ENCODE measurements at places on chromosomes 7 and 10. TPM values are rescaled to one million over a fixed set of nuclear protein-coding genes. Genes with fewer than 3 reads are reported as not detected.

The MRC1 gene
- not detected for polyA plus RNA-seq

GRCh38 chr10:33579996-33580395 is 245.5 kb upstream of the NRP1 start:
- no peak overlapping the region for H3K27ac ChIP-seq
- H3K36me3 ChIP-seq: no peaks in the 10 kb centered on the region
- no peak for DNase-seq
- H3K4me1 ChIP-seq: no peaks in the 10 kb centered on the region

The DPP6 gene
- polyA plus RNA-seq: 0.10 TPM

The SORCS1 gene
- polyA plus RNA-seq: 2.4 TPM

DNA sequence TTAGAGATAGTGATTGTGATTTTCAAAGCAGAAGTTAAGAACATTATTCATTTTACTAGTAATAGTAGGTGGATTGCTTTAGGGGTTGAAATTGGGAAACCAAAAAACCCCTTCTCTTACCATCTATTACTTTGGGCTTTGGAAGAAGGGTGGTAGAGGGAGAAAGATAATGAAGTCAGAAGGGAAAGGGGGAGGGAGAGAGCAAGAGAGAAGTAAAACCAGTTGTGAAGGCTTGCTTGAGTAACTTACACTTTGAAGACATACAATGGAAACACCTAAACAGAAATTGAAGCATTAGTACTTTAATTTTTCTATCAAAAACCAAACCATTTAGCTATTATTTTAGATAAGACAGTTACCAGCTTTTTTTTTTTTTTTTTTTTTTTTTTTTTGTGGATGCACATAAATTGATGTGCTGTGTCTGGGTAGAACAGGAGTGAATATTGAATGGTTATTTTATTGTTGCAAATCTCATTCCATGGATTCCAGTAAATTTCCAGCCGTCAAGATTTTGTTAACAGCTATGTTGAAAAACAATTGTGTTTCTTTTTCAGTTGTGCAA is 5.5 kb downstream of the PRKAR2B start:
- no peaks in the 10 kb centered on the region for H3K27me3 ChIP-seq
- H3K4me3 ChIP-seq: no peak overlapping the region
- no peaks in the 10 kb centered on the region for H3K36me3 ChIP-seq
- H3K27ac ChIP-seq: peak overlapping the region; percentile 35
- H3K4me1 ChIP-seq: peaks cover 35% of the 10 kb centered on the region

The PDE6C gene
- polyA plus RNA-seq: not detected

DNA sequence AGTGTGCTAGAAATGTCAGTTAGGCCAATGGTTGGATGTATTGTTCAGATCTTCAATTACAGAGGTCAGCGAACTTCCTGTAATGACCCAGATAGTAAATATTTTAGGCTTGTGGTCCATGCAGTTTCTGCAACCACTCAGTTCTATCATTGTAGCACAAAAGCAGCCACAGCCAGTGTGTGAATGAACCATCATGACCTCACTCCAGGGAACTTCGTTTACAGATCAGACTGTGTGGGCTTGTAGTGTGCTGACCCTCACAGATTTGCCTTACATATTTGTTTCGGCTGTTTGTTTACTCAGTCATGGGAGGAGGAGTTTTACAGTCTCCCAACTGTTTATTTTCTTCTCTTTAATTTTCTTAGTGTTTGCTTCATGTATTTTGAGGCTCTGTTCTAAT is 55.4 kb downstream of the LANCL2 start:
- H3K27me3 ChIP-seq: no peaks in the 10 kb centered on the region
- no peak for DNase-seq
- H3K4me3 ChIP-seq: no peak overlapping the region
- peaks cover 21% of the 10 kb centered on the region for H3K36me3 ChIP-seq
- no peak overlapping the region for H3K27ac ChIP-seq

The SFRP4 gene
- not detected for polyA plus RNA-seq

DNA sequence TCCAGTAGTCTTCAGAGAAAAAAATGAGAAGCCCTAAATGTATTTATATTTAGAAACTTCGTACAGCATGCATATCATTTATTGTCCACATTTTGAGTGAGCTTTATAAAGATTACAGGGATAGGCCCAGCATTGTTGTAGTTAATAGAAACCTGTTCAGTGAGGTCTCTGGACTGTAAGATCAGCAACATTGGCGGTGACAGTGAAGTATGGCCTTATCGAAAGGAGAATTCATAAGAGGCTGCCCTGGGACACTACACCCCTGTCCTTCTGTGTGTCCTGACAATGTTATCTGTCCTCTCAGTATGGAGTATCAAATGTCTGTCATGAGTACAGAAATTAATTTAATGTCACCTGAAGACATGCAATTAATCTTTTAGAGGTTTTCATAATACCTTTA is 57.2 kb downstream of the SHH start:
- no peaks in the 10 kb centered on the region for H3K27me3 ChIP-seq
- H3K27ac ChIP-seq: no peak overlapping the region
- peaks cover 60% of the 10 kb centered on the region for H3K36me3 ChIP-seq
- H3K4me1 ChIP-seq: no peaks in the 10 kb centered on the region
- H3K4me3 ChIP-seq: no peak overlapping the region

GRCh38 chr7:25802473-25802872 is 349.5 kb upstream of the NFE2L3 start:
- no peaks in the 10 kb centered on the region for H3K36me3 ChIP-seq
- peaks cover 3% of the 10 kb centered on the region for H3K4me1 ChIP-seq
- H3K4me3 ChIP-seq: no peak overlapping the region
- H3K27ac ChIP-seq: no peak overlapping the region
- DNase-seq: no peak

The C10orf71 gene
- polyA plus RNA-seq: not detected

The TMEM213 gene
- polyA plus RNA-seq: not detected

GRCh38 chr10:98299341-98299740 is 31.3 kb upstream of the LOXL4 start:
- H3K36me3 ChIP-seq: no peaks in the 10 kb centered on the region
- H3K27me3 ChIP-seq: no peaks in the 10 kb centered on the region
- no peaks in the 10 kb centered on the region for H3K4me1 ChIP-seq
- no peak for DNase-seq
- H3K4me3 ChIP-seq: no peak overlapping the region
- H3K27ac ChIP-seq: no peak overlapping the region

- no peak overlapping the region for H3K4me3 ChIP-seq
- no peaks in the 10 kb centered on the region for H3K27me3 ChIP-seq
Measured at GRCh38 chr7:111743244-111743847, 181.1 kb upstream of the IMMP2L start.

GRCh38 chr10:14926061-14926470 is 27.8 kb downstream of the DCLRE1C start:
- H3K4me1 ChIP-seq: no peaks in the 10 kb centered on the region
- DNase-seq: no peak
- peaks cover 63% of the 10 kb centered on the region for H3K36me3 ChIP-seq
- no peak overlapping the region for H3K27ac ChIP-seq
- no peak overlapping the region for H3K4me3 ChIP-seq
- H3K27me3 ChIP-seq: no peaks in the 10 kb centered on the region

The SLC39A12 gene
- polyA plus RNA-seq: not detected

DNA sequence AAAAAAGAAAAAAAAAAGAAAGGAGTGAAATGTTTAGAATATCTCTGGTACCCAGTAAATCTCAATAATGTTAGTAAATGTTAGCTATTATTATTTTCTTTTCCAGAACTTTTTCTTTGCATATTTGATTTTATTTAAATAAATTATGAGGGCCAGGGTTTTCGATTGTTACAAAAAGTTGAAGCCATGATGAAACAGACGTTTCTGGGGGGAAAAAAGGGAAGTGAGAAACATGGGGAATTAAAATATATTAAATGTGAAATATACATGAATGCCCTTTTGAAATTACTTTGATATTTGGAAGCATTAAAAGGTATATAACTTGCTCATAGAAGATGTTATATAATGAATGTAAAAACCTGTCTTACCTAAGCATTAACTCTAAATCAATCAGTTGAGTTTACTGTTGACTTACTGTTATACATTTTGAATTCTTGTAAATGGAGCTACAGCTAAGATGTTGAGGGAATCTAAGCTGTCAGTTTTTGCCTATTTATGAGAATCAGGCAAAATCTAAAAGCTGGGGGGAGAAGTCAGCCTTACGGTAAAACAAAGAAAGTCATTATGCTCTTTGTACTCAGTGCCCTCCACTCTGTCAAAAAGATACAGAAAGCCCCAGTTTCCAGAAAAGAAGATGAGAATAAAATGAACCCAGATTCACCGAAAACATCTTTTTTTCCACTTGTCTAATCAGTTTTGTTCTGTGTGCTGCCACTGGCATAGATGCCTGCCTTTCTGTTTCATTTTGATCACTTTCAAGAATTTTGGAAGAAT is 30.0 kb upstream of the KDM7A start:
- H3K4me1 ChIP-seq: no peaks in the 10 kb centered on the region
- no peak overlapping the region for H3K4me3 ChIP-seq
- no peaks in the 10 kb centered on the region for H3K36me3 ChIP-seq
- DNase-seq: no peak

DNA sequence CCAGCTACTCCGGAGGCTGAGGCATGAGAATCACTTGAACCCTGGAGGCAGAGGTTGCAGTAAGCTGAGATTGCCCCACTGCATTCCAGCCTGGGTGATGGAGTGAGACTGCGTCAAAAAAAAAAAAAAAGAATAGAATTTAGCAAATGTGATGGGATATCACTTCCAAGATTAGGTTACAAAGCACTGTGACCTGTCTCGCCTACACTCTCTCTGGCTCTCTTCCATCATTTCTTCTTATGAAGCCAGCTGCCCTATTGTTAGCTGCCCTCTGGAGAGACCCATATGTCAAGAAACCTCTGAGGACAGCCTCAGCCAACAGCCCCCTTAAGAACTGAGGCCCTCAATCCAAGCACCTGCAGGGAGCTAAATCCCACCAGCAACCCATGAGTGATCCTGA is 28.2 kb downstream of the ARHGAP21 start:
- H3K27me3 ChIP-seq: no peaks in the 10 kb centered on the region
- no peak overlapping the region for H3K4me3 ChIP-seq
- H3K36me3 ChIP-seq: no peaks in the 10 kb centered on the region
- no peak overlapping the region for H3K27ac ChIP-seq

The FASTK gene
- polyA plus RNA-seq: 125 TPM

The MEST gene
- 36.7 TPM for polyA plus RNA-seq

DNA sequence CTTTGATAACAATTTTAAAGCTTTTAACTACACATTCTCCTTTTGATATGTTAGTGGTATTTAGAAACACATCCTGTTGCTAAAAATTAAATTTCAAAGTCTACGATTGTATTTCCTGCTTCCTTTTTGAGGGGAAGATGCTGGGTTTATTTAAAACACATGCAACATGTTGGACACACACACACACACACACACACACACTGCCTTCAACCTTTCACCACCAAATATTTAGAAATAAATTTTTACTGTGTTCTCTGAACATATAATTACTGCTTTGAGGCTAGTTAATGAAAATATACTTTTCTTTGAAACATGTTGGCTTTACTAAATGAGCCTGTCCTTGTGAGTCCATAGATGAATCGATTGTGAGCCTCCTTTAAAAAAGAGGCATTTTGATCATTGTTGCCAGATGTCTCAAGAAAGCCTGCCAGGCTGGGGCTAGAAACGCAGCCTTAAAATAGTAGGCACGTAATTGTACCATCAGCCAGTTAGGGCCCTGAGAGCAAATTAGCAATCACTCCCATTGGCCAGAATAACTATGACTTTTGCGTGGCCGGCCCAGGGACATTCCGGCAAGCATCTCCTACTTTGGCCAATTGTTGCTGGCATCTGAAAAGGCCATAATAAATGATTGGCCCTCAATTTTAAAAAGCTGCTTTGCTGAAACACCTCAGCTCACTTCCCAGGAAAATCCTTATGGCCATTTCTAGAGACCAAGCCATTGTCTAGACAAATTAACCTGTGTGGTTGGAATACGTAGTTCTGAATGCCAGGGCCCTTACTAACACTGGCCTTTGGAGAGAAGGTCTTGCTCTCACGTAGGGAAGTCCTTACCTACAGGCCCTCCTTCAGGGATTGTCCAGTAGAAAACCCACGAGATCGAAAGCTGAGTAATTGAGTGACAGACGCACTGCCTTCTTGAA is 9.9 kb upstream of the TEX36 start:
- no peaks in the 10 kb centered on the region for H3K36me3 ChIP-seq
- no peak overlapping the region for H3K27ac ChIP-seq
- no peaks in the 10 kb centered on the region for H3K27me3 ChIP-seq
- H3K4me1 ChIP-seq: peaks cover 5% of the 10 kb centered on the region
- no peak for DNase-seq

- no peak for DNase-seq
- H3K27me3 ChIP-seq: no peaks in the 10 kb centered on the region
- H3K4me3 ChIP-seq: no peak overlapping the region
- no peak overlapping the region for H3K27ac ChIP-seq
- no peaks in the 10 kb centered on the region for H3K4me1 ChIP-seq
Measured at GRCh38 chr7:11699666-11700065, 132.3 kb downstream of the THSD7A start.

DNA sequence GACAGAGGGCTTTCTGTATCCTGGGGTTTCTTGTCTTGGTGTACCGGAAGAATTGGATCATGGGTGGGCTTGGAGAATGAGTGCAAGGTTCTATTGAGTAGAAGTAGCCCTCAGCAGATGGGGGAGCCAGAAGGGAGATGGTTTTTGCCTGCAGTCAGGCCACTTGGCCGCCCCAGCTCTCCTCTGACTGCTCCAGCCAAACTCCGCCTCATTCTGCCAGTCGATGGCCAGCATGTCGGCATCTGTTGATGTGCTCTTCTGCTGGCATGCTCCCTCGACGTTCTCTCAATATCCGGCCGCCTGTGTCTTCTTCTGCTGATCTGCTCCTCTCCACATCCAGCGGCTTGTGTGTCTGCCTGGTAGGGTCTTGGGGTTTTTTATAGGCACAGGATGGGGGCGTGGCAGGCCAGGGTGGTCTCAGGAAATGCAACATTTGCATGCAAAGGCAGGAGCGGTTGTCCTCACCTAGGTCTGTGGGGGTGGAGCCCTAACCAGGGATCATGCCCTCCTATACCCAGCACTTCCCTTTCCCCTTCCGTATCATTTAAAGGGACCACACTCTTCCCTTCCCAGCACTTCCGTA is 40.2 kb upstream of the TNS3 start:
- H3K36me3 ChIP-seq: no peaks in the 10 kb centered on the region
- DNase-seq: no peak
- H3K27me3 ChIP-seq: no peaks in the 10 kb centered on the region
- H3K4me1 ChIP-seq: peaks cover 17% of the 10 kb centered on the region

DNA sequence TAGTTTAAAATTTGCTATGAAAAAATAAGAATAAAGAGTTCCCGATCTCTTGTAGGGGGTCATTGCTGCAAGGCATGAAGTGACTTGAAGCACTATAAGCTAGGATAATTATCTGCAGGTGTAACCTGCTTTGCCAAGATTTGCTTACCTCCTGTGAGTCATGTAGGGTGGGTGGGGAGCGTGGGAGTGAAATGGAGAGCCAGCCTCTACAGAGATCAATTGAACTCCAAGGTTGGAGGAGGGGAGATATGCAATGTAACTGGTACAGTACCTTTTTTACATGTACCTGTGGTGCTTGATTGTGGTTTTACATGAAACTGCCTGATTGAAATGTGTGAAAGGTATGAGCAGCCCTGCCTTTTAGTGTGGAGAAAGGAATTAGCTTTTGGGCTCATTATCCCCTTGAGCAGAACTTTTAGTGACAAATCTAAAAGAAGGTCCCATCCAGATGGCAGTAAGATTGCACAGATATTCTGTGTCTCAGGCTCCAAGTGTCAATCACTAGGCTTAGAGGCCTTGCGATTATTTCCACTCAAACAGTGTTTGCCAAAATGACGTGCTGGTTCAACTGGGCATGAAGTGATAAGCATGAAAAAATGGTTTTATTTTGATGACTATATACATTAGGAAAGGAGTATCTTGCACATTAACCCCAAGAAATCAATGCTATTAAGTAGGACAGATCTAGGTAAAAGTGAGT is 138.6 kb upstream of the GRB10 start:
- H3K4me3 ChIP-seq: no peak overlapping the region
- H3K36me3 ChIP-seq: no peaks in the 10 kb centered on the region
- DNase-seq: no peak
- no peak overlapping the region for H3K27ac ChIP-seq
- no peaks in the 10 kb centered on the region for H3K4me1 ChIP-seq

The OR2A1 gene
- polyA plus RNA-seq: not detected

Measured in SK-N-SH (cell line).